ENCODE measurements at places on chromosomes 13 and 19.

DNA sequence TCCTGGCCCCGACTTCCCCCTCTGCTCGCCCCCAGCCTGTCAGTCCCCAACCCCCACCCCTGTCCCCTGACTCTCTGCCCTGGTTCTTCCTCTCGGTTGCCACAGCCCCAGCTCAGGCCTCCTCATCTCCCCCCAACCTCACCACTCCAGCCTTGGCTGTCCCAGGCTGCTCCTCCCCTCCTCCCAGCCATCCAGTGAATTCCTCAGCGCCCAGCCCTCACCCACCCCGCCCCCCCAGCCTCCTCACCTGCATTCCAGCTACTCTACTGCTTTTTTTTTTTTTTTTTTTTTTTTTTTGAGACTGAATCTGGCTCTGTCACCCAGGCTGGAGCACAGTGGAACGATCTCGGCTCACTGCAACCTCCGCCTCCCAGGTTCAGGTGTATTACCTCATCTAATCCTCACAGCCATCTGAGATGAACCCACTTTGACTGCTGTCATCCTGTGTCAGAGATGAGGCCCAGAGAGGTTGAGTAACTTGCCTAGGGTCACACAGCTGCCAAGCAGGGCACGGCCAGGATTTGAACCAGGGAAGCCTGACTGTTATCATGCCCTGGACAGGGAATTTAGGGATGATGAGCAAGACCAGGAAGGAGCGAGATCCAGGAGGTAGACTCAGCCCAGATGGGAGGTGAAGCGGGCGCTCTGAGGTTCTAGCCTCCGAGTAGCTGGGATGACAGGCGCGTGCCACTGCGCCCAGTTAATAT, 2.6 kb downstream of the SULT2B1 start:
- no peak for DNase-seq

- no peak for DNase-seq
Measured at GRCh38 chr13:98675837-98676236, 76.6 kb downstream of the SLC15A1 start.

DNA sequence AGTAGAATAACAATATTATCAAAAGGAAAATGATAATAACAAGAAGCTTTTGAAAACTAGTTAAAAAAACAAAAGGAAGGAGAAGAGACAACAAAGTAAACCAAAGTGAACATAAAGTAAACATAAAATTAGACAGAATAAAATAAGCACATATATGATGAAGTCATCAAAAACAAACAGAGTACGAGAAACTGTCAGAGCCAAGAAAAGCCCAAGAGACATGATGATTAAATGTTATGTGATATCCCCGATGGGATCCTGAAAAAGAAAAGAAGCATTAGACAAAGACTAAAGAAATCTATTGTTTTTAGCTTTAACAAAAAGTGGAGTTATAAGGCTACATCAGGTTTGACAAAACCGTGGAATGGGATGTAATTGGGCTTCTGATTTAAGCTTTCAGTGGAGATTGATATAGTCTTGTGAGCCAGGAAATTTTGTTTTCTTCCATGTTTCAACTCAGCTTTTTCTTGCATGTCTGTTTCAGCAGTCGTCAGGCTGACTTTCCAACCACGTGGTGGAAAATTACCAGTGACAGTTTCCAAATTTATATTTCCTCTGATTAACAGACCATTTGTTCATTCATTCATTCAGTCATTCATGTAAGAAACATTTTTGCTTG, 64.9 kb downstream of the KL start:
- DNase-seq, result no peak

DNA sequence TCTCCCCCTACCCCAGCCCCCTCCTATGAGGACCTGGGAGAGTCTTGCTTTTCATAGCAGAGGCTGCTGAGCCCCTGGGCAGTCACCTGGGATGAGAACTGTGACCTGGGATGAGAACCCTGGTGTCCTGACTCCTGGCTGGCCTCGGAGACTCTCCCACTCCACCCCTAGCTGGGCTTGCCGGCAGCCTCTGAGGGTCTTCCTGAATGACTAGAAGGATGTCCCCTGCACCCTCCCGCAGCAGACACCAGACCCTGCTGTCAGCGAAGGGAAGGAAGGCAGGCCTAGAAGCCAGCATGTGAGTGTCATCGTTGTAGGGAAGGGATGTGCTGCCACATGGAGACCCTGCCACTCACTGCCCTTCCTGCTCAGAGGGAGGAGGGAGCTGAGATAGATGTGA, 203.4 kb upstream of the ZNF536 start:
- DNase-seq, result no peak

DNA sequence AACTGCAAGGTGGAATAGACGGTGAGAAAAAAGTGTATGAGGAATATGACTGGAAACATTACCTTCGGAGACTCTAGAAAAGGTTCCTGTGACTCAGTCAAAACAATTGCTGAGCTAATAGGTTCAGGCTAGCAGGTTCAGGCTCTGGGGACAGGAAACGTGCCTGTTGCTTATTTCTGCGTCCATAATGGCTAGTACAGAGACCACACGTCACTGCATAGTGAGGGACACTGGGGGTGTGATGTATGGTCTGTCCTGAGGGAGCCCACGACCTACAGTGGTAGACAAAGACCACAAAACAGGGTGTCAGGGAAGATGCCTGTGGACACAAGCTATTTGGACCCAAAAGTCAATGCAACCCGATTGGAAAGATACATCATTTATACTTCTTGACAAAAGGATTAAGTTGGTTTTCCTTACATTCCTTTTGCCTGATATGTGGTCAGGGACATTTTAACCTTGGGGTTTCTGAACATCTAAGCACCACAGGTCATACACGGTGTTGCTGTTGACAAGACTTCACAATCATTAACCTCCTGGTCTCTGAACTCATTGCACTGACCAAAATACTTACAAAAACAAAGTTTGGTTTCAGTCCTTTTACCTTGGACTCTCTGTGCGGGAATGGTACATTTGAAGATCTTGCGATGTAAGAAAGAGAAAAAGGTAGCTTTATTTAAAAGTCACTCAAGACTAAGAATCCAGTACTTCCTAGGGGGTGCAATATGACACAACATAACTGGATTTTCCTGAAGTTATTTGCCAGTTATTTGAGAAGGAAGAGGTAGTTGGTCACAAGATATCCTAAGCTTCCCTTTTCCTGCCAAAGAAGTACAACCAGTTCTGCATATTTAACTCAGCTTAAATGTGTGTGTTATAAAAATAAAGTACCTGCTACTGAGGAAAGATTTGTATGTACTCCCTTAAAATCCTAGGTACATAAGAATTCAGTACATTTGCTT, 20.0 kb downstream of the CRYL1 start:
- DNase-seq, result no peak

DNA sequence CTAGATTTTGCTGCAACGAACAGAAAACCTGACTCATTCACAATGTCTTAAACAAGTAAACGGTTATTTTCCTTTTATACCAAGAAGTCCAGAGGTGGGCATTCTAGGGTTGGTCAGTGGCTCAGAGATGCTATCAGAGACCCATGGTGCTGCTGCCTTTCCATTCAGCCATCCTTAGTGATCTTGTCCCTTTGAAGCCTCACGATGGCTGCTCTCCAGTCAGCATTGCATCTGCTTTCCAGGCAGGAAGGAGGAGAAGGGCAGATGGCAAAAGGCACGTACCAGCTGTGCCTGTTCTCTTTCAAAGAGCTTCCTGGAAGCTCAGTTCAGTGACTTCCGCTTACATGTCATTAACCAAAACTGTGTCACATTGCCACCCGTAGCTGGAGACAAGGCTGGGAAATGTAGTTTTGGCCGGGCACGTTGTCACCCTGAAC, 30.1 kb downstream of the WDFY2 start:
- peak; percentile 69 for DNase-seq

Data from B cell (primary cell).